ENCODE measurements at places on chromosomes 1 and 21. TPM values are rescaled to one million over a fixed set of nuclear protein-coding genes. Genes with fewer than 3 reads are reported as not detected.

TMOD4 gene
- total RNA-seq: not detected

ADAMTS1 gene
- total RNA-seq: 2.0 TPM

GJA5 gene
- 1.6 TPM for total RNA-seq

RHOU gene
- total RNA-seq: 46.1 TPM

APCS gene
- total RNA-seq: not detected

CD53 gene
- total RNA-seq: 9.8 TPM

CYP4B1 gene
- total RNA-seq: not detected
